H7 (cell line): ENCODE measurements at places on chromosomes 13 and 19.
A peak's percentile ranks its signal among the peaks of the same experiment; 100 is the strongest.

- DNase-seq = no peak
These were observed 61.3 kb downstream of the IPO5 start for GRCh38 chr13:98014766-98015165.

GRCh38 chr13:43116242-43116641 is 92.9 kb downstream of the DNAJC15 start:
- peak; percentile 42 for DNase-seq

DNA sequence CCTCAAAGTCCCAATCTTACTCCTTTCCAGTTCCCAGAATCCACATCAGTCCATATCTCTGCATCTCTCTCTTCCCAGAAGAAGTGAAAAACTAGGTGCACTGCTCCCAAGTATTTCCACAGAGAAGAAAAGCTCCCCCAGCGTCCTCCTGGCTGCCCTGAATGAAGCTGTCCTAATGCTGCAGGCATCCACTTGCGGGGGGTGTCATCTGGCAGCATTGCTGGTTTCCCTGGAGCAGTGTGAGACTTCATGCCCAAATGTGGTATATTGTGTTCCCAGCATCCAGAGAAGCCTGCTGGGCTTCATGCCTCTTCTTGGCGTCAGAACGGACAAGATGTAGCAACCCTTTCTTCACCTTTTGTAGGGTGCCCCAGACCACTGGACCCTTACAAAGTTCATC is 32.9 kb upstream of the ARHGEF7 start:
- no peak for DNase-seq

DNA sequence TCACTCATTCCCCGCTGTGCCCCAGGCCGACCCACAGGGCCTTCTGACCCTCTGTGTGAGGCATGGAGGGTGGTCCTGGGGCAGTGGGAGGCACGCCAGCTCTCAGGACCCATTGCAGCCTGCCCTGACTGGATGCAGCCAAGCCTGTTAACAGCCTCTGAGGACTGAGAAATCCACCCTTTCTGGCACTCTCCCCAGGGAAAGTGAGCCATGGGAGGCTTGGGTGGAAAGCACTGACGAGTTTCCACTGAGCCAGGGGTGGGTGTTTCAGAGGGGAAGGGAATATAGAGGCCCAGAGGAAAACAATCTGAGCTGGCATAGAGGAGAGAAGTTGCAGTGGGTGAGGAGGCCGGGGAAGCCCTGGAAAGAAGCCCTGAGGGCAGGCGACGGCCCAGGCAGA is 30.6 kb upstream of the SLC7A10 start:
- DNase-seq = no peak

DNA sequence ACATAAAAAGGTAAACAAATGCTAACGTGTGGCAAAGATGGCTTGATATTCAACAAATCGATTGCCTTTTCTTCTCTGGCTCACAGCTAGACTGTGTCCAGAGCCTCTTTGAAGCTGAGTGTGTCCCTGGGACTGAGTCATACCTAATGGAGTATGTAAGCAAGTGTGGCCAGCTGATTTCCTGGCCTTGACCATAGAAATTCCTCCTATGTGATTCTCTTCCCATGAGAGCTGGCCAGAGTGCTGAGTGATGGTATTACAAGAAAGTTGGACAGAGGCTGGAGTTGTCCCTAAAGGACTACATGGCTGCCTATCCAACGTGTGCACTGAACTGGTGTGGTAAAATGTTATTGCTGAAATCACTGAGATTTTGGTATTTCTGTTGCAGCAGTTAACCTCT is 320.1 kb upstream of the SLC10A2 start:
- DNase-seq = no peak

DNA sequence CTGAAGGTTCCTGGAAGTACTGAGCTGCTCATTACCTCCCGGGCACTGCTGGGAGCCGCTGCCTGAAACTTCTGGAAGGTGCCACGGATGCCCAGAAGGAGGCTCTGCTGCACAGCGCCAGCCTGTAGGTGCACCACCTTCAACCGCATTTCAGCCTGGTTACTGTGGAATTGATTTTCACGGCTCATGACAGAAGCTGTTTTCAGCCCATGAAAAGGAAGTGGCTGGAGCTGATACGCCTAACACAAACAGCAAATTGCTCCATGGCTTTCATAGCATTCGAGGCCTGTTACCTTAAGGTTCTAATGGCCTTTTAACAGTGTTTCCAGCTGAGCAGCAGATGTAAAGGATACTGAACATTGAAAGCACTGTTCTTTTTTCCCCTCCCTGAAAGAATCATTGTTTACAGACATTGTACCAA is 22.0 kb downstream of the GPC6 start:
- peak; percentile 23 for DNase-seq

GRCh38 chr13:39777527-39778061 is 122.1 kb downstream of the COG6 start:
- DNase-seq = no peak

DNA sequence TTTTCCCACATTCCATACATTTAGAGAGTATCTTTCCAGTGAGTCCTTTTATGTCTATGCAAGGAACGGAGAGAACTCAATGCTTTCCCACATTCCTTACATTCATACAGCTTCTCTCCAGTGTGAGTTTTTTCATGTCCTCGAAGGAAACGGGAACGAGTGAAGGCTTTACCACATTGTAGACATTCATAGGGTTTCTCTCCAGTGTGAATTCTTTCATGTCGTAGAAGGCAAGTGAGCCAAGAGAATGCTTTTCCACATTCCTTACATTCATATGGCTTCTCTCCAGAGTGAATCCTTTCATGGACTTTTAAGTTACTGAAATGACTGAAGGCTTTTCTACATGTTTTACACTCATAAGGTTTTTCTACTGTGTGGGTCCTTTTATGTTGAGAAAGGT is 17.1 kb downstream of the ZNF823 start:
- no peak for DNase-seq

GRCh38 chr19:33064792-33065550 is at the start of gene RHPN2:
TSS of gene RHPN2 (minus strand) at chr19:33064888. CDS start at chr19:33064852, 36 bp downstream.
- peak; percentile 97 for DNase-seq

GRCh38 chr19:12111176-12111575 is 29.0 kb downstream of the ZNF20 start:
- no peak for DNase-seq

DNA sequence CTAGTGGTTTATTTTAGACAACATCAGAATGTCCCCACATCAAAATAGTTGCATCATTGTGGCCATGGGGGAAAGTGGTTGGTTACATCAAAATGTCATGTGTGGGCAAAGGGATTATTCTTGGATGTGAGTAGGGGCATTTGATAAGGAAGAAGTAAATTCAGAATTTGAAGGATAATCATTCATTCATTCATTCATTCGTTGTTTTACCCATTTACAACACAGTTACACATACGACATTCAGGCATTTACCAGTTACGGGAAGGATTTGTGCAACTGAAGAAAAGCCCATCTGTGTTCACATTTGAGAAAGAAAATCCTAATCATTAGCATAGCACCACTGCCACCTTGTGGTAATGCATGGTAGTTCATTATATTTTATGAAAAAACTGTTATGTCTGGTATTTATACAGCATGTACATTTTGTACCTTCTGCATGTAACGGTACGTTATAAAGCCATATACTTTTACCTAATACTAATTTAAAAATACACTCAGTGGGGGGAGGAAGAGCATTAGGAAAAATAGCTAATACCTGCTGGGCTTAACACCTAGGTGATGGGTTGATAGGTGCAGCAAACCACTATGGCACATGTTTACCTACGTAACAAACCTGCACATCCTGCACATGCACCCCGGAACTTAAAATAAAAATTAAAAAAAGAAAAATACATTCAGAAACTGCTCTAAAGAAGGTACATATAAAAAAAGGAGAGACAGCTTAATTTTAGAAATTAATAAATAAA is 62.1 kb downstream of the DGKH start:
- DNase-seq = peak; percentile 17

DNA sequence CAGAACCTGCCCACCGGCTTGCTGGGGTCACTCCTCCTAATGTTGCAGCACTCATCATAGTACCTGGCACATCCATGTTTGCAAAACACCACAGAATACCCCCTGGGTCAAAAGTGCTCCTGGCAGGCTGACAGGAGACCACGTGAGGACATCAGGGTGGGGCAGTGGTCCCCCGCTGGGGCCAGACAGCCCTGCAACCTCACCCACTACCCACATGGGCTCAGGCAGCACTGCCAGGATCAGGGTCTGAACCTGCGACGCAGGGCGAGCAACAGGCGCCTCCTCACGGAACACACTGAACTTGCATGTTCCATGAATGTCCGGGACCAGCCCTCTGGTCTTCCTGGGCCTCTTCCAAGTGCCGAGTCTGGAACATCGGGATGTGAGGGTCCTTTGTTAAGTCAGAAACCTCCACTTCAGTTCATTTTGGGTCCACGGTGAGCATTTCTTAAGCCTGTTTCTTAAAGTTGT is 1.4 kb upstream of the SLC7A9 start:
- DNase-seq = peak; percentile 44

DNA sequence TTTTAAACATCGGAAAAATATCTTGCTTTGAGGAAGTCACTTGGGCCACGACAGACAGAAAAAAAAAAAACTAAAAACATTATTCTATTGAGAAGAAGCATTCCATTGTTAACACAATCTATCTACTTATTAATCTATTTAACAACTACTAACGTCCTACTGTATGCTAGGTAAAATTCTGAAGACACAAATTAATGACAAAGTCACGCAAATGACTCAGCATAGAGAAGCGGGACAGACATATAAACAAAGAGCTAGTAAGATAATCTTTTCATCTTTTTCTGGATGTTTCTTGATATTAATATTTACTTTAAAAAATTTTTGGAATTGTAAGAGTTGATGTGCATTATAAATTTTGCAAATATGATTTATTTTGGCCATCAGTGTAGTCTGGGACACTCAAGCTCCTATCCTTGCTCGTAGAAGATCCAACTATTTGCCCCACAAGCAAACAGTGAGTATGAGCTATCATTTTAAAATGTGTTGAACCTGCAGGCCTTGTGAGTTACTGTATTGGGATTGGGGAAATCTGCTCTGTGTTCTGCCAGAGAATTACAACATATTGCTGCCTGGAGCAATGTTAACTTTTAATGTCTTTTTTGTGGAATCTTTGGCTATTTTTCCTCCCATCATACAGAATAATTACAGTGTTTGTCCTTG is 109.1 kb downstream of the PCDH9 start:
- no peak for DNase-seq

GRCh38 chr19:3440082-3440481 is 40.2 kb downstream of the SMIM24 start:
- peak; percentile 93 for DNase-seq

DNA sequence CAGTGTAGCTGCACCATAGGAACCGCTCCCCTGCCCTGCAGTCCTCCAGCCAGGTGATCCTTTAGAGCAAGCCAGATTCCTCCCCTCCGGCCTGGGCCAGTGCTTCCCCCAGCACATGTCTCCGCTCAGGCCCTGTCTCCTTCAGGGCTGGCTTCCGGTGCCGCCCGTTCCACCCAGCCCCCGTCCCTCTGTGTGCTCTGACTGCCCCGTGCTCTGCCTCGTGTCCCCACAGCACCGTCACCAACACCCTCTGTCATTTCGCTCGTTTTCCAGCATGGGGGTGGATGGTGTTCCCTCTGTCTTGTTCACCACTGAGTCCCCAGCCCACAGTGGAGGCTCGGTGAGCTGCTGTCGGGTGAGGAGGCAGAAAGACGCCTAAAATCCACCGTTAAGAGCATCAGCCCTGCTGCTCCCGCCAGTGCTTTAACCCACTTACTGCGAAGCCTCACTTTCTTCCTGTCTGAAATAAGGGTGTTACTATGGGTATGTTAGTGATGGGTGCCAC is 54.5 kb downstream of the TSSK6 start:
- DNase-seq = peak; percentile 75

DNA sequence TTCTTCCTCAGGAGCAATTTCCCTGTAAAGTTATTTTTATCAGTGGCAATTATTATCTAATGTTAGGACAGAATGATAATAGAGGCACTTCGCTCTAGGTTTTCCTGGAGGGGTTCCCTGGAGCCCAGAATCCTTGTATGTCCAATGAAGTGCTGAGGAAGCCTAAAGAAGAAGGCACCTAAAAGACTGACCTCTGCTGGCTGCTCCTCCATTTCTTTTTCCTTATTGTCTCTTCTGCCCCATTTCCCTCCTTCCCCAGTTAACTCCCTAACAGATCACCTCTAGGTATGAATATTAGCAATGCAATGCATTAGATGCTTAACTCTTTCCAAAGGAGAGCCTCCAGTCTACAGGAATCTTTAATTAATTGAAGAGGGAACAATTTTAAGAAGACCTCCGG is 985.4 kb downstream of the DIAPH3 start:
- peak; percentile 35 for DNase-seq

- DNase-seq = no peak
These were observed 24.1 kb downstream of the MICU2 start for GRCh38 chr13:21579754-21580316.

- DNase-seq = no peak
These were observed 82.5 kb downstream of the AKAP11 start for GRCh38 chr13:42354241-42355091.

GRCh38 chr13:113742000-113742441 is 17.0 kb upstream of the TMEM255B start:
- DNase-seq = peak; percentile 90

DNA sequence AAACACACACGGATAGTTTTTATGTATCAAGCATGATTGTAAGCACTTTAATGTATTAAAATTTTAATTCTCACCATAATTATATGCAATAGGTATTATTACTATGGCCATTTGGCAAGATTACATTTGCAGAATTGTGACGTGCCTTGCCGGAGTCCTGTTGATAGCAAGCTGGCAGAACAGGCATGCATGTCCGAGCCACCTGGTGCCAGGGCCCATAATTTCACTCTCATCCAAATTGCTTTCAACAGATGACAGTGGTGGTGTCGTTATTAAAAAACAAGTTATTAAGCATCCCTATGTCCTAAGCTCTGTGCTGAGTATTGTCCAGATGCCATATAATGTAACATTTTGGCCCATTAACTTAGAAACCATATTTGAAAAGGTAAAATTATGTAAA is 374.3 kb downstream of the FOXO1 start:
- DNase-seq = no peak

DNA sequence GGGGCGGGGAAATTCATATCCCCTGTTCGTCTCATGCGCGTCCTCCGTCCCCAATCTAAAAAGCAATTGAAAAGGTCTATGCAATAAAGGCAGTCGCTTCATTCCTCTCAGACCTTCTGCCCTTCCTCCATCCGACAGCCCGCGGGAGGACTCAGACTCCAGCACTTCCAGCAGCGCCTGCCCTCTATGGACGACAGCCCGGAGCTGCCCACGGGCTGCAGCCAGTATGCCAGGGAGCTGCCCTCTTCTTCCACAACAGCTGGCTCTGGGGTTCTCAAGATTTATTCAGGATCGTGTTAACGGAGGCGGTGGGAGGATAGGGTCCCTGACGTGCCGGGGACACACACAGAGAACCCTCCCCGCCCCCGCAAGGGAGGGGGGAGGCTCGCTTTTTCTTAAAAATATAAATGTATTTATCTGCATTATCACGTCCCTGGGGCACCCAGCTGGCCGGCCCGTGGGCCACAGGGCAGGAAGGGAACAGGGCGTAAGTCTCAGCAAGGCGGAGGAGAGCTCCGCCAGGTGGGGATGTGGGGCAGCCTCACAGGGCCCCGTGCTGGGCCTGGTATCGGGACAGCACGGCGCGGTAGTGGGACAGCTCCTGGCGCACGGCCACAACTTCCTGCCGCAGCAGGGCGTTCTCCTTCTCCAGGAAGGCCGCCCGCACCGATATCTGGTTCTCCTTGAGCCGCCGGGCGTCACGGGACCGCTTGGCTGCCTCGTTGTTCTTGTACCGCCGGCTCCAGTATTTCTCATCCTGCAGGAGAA is 6.7 kb downstream of the DBP start:
- DNase-seq = peak; percentile 84
